ENCODE measurements at places on chromosomes 11 and 22.

- DNase-seq, result no peak
Observed at GRCh38 chr11:132445859-132446291, 1075.5 kb downstream of the NTM start.

GRCh38 chr22:40463683-40464082 lies 93.3 kb downstream of the SGSM3 start:
- DNase-seq, result no peak

- DNase-seq, result no peak
Observed at GRCh38 chr11:72705442-72706365, 31.5 kb upstream of the PDE2A start.

DNA sequence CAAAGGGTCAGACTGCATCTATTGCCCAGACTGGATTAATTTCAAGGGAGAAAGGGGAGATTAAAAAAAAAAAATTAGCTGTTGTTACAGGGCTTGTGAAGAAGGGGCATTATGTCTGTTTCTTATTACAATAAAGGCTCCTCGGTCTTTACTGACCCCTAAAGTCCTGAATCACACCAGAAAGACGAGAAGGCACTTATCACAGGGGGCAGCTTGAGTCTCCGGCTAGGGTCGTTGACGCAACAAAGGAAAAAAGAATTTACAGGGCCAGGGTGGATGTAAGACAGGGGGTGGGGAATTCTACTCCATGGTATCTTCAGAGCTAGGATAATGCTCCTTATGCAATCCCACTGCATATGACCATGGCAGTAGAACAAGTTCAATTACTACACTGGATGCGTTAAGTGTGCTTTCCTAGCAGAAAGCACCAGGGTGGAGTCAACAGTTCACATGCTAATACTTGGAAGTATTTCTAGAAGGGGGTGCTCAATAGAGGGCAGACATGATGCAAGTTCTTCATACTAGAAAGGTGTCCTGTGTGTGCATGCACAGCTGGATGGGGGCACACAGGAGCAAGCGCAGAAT lies 16.5 kb downstream of the DDX17 start:
- no peak for DNase-seq

DNA sequence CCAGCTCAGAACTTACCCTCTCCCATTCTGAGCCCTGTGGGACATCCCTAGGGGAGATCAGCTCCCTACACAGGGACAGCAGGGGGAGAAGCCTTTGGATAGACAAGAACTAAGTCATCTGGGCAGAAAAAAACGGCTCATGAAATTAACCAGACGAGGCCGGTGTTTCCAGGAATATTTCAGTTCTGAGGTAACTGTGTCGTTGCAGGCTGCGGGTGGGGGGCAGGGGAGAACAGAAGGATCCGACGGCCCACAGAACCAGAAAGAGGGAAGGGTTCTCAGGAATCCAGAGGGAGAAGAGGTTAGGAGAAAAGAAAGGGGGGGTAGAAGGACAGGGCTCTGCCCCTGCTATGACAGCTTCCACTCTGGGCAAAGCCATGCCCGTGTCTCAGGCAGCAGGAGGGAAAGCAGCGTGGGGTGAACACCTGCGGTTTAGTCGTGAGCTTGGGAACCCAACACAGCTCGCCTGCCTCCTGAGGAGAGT lies 3.6 kb downstream of the CLCF1 start:
- no peak for DNase-seq

GRCh38 chr22:19242699-19243098 lies 48.8 kb downstream of the CLTCL1 start:
- DNase-seq, result no peak

DNA sequence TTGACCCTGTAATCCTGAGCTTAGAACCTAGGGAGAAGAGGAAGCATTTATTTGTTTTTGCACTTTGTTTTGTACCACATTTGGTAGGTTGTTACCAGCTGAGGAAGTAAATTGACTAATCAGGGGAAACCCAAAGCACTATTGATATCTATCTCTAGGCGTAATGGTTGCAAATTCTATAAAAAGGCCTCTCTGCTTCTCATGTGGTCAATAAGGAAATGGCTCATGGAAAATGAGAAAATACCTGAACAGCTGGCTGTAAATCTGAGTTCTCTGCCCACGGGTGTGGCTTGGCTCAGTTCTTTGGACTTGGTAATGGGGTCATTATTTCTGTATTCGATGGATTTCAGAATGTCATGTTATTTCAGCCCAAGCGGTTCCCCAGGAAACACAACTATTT lies 42.4 kb downstream of the BARX2 start:
- DNase-seq, result no peak
